ENCODE measurements at places on chromosomes 13 and 19.
A peak's percentile ranks its signal among the peaks of the same experiment; 100 is the strongest.

DNA sequence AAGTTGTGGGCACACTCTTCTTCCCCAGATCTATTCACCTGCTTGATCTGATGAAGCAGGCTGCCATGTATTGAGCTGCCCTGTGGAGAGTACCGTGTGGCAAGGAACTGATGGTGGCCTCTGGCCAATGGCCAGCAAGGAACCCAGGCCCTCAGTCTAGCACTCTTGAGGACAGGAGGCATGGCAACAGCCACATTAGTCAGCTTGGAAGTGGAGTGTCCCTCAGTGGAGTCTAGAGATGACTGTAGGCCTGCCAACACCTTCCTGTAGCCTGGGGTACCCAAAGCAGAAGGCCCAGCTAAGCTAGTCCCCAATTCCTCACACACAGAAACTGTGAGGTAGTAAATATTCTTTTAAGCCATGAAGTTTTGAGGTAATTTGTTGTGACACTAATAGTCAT is 412.5 kb downstream of the DACH1 start:
- no peak for DNase-seq

- no peak for DNase-seq
Observed at GRCh38 chr13:44013758-44014291, 134.1 kb downstream of the LACC1 start.

GRCh38 chr13:113275387-113275786 is 21.7 kb upstream of the LAMP1 start:
- DNase-seq, result no peak

DNA sequence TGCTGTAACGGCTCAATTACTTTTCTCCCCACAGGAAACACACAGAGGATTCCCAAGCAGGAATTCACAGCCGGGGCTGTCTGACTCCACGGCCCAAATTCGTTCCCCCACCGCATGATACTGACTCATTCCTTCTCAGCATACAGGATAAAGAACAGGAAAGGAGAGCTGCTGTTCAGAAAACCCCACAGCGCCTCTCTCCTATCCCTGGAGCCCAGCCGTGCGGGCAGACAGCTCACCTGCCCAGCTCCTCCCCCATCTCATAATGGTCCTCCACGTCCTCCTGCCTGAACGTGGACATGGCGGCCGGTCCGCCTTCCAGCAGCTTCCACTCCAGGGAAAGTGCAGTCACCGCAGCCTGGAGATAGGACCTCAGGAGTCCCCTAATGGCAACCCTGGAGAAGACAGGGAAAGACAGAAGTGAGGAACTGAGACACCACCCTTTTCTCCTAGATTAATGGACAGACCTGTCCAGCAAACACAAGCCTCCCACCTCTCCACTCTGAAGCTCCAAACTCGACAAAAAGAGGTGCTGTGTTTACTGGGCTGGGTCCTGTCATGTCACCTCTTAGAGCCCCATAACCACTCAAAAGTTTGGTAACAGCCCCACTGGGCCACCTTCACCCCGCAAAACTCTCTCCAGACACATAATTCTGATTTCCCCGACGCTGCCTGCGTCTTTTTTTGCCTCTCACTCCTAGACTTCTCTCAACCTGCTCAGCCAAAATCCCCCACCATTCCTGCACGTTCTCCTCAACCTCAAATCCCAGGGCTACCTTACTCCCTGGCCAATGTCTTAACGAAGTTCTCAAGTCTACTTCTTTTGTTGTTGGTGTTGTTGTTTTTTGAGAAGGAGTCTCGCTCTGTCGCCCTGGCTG is 1.2 kb downstream of the DAPK3 start:
- no peak for DNase-seq

GRCh38 chr19:47663911-47664771 is 49.1 kb upstream of the EHD2 start:
- DNase-seq, result peak; percentile 68

- no peak for DNase-seq
Observed at GRCh38 chr19:32404213-32404932, 1.2 kb upstream of the DPY19L3 start.

- DNase-seq, result no peak
Observed at GRCh38 chr13:21616880-21617279, 12.9 kb upstream of the MICU2 start.

GRCh38 chr13:33744589-33745369 is 73.2 kb upstream of the RFC3 start:
- no peak for DNase-seq

DNA sequence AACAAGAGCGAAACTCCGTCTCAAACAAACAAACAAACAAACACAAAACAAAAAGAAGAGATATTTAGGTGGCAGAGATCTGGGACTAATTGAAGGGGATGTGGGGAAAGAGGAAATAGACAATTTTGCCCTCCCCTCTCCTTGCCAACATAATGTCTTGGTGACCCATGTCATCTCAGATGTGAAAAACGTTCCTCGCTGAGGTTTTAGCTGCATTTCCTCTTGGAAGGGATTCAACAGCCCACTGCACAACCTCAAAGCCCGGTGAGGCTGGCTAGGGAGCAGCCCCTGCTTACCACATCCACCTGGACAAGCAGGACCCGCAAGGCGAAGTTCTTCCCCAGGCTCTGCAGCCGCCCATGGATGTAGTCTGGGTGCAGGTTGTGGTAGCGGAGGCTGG is 4.9 kb downstream of the ERCC1 start:
- no peak for DNase-seq

- no peak for DNase-seq
Observed at GRCh38 chr19:42280815-42281145, 11.7 kb downstream of the CIC start.

DNA sequence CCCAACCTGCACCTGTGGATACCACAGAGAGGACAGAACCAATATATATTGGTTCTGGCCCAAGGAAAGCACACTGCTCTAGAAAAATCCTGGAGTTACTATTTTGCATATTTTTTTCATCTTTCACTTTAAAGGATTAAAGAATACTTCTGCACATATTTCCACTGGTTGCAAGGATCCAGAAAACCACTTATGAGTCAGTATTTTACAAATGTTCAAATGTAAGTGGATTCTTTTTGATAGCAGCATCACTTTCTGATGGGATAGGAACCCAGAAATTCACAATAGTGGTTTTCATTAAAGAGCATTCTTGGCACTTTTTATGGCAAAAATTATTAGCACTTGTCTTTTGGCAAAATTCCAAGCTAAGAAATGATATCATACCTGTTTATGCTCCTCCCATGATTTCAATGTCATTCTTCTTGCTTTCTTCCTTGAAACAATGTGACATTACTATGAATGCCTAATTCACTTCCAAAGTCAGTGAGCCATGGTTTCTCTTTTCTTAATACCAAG is 38.2 kb downstream of the MZT1 start:
- no peak for DNase-seq

DNA sequence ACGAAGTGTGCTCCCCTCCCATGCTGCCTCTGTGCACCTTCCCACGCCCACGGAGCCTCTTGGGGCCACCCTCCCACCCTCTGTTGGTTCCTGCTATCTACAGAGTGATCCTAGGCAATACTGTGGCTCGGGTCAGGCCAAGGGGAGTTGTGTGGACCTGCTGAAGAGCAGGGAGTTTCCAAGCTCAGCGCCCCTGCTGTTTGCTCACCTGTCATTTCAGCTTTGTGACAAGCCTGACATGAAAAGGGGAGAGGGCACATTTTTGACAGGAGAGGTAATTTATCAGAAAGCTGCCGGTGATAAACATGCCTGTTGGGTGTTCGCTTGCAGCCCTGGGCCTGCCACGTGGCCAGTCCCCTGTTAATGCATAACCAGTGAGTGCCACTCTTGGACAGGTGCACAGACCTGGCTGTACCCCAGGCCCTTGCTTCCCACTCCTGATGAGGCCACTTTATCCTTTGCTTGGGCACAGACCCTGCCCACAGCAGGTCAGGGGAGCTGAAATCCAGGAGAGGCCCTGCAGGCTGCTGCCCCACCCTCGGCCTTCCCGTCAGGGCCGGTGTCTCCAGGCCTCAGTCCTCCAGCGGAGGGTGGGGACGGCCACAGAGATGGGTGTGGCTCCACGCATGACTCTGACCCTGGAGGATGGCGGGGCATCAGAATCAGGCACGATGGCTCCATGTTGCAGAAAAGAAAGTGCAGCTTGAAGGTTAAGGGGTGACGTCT is 201.5 kb upstream of the GPR12 start:
- no peak for DNase-seq

DNA sequence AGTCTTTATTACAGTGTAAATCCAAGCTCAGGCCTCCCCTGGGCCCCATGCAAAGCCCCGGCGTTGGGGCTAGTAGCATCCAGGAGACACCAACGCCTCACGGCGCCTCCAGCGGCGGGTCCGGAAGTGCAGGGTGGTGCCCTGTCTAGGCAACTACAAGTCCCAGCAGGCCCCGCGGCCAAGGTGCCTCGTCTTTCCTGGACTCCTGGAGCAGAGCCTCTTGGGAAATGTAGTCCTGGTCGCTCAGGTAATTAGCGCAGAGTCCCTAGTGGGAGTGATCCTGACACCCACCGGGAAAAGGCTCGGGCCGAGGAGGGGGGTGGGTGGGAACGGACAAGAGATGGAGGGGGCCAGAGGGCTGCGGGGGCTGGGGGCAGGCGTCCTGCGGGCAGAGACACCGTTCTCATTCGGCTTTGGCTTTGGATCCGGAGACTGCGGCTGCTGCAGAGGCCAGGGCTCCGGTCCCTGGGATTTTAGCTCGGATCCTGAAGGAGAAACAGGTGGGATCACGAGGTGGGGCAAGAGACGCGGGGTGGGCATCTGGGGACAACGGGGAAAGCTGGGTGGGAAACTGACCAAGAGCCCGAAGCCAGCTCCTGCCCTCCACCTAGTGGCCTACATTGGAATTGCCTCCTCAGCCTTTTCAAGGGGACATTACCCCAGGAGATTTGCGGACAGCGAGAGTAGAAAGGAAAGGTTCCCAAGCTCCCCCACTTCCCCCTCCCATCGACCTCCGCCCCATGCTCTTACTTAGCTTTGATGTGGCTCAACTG is 11.4 kb downstream of the RTN2 start:
- peak; percentile 94 for DNase-seq

- DNase-seq, result no peak
Observed at GRCh38 chr19:29485293-29485692, 40.5 kb upstream of the VSTM2B start.

- no peak for DNase-seq
Observed at GRCh38 chr19:11931051-11931450, 6.1 kb downstream of the ZNF700 start.

GRCh38 chr13:76651286-76651685 is 234.9 kb downstream of the KCTD12 start:
- DNase-seq, result no peak

DNA sequence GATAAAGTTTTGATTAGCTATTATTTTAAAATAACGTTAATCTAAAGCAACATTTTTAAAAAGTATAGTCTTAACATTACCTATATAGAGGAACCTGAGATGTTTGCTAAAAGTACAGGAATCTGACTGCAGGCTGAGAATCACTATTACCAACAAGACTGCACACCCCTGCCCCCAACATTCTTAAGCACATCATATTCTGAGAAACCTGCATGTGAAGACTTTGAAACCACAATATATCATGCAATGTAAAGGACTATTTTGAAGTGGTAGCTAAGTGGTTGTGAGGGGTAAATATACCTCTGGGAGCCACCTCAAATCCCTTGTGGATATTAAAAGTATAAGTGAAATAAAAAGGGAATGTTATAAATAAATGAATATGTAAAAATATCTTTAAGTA is 119.0 kb upstream of the KLF12 start:
- no peak for DNase-seq

DNA sequence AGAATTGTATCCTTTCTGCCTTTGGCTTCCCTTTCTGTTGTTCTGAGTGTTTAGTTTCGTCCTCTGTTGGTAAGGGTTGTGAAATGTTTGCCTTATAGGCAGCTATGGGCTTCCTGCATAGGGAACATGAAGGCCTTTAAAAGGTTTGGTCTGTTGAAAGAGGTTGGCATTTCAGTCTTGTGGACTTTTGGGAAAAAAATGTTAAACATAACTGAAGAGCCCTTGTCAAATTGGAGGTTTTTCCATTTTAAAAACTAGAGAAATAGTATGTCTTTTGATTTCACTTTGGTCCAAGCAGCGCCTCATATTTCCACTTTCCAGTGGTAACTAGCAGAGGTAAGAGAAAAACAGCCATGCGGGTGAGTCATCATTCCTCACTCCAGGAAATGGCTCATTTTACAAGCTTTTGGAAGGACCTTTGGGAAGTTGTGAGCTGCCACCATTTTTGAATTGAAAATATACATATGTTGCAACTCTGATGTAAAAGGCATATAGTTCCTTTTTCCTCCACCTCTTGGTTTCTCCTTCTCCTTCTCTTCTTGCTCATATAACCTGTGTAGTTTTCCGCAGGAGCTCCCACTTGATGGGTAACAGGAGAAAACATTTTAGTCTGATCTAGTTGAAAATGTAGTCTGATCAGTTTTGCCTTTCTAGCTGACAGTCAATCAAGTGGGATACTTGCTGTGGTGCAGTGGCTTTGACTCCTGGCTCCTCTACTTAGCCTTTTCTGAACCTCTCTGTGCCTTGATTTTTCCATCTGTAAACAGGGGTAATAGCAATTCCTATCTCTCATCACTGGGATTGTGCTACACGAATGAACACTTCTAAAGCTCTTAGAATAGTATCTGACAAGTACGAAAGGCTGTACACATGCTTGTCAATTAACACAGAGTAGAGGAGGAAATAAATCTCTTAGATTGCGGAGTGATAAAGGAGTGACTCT is 23.0 kb downstream of the GPC6 start:
- no peak for DNase-seq

DNA sequence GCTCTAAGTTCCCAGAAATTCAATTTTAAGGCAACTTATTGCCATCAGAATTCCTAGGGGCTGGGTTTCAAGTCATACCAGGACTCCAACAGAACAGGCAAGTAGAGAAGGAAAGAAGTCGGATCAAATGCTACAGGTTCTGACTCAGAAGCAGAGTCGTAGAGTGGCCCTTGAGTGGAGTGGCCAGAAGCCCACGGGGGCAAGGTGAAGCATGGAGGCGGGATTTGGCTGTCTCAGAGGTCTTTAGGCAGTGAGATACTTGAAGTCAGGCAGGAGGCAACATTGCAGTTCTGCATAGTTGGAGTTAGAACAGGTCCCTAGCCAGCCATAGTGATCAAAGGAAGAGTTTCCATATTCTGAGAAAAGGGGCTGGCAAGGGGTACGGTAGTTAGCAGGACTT is 111.6 kb downstream of the NHLRC3 start:
- no peak for DNase-seq

DNA sequence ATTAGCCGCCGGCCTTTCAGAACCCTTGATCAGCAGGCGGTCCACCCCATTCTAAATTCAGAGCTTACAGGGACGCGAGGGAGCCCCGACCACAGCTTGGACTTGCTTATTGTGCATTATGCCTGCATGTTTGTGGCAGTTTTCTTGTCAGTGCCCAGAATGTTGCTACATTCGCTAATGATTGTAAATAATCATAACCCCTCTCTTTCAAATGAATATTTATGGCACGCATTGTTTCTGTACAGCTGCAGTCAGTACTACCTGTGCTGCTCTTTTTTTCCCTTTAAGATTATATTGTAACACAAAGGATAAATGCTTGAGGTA is 321 bp upstream of the VPS36 start:
- DNase-seq, result no peak
